Lung microvascular endothelial cell (primary cell): ENCODE measurements at places on chromosomes 2 and 18.
A peak's percentile ranks its signal among the peaks of the same experiment; 100 is the strongest.

- DNase-seq: no peak
These were observed 32.4 kb downstream of the GULP1 start for GRCh38 chr2:188324067-188324466.

DNA sequence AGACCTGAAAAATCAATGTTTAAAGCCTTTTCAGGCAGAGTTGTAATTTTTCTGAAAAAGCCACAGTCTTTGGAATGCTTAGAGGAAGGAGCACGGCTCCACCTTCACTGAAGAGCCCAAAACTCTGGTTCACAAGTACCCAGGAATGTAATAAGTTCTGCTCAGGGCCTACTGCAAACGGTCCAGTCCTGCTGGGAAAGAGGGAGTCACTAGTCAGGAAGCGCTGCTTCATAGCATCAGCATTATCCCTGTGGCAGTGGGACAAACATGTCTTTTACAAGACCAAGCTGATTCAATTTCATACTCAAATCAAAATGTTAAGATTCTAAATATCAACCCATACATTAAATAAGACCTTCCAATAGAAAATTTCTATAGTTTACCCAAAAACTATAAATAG is 152.9 kb upstream of the PGAP1 start:
- peak; percentile 16 for DNase-seq

GRCh38 chr2:202555356-202555755 is 79.4 kb upstream of the FAM117B start:
- DNase-seq: no peak

GRCh38 chr2:211455216-211455841 is 898.9 kb downstream of the CPS1 start:
- peak; percentile 46 for DNase-seq
